ENCODE measurements at places on chromosomes 4 and X. TPM values are rescaled to one million over a fixed set of nuclear protein-coding genes. Genes with fewer than 3 reads are reported as not detected.
A peak's percentile ranks its signal among the peaks of the same experiment; 100 is the strongest.

Gene CD40LG
- total RNA-seq = 0.32 TPM

Gene SOX3
- not detected for total RNA-seq

Gene MEPE
- not detected for total RNA-seq

Gene ARHGAP36
- 10.0 TPM for total RNA-seq

Gene UGT2B11
- total RNA-seq = 18.4 TPM

DNA sequence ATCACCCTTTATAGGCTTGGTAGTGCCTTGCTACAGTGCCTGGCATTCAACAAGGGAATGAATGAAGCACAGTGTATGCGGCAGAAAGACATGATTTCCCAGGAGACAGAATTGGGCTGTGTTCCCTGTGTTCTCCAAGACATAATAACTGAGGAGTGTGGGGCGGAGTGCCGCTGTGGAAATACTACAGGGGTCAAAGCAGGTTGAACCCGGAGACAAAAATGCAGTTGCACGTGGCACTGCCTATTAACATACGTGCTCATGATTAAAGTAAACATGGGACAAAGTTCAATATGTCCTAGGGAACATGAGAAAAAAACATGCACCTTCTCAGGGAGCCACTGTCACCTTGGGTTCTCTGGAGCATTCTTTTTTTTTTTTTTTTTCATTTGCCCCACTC, 820.8 kb downstream of the RPA4 start:
- no peaks in the 10 kb centered on the region for H3K27me3 ChIP-seq
- no peak overlapping the region for H3K4me3 ChIP-seq
- H3K36me3 ChIP-seq = no peaks in the 10 kb centered on the region

DNA sequence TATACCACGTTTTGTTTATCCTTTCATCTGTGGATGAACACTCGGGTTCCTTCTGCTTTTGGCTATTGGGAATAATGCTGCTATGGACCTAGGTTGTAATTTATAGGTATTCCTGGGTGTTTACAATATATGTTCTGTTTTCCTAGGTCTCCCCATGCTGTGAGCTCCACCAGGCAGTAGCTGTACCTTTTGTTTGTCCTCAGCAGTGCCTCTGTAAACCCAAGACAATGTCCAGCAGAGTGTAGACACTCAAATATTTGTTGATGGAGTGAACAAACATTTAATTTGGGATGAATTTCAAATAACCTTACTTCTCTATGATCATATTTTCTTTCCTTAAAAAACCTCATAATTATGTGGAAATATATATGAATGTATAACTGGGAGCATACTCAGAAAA, 259.5 kb upstream of the BOD1L1 start:
- no peak for DNase-seq
- no peaks in the 10 kb centered on the region for H3K36me3 ChIP-seq
- peaks cover 6% of the 10 kb centered on the region for H3K4me1 ChIP-seq
- H3K4me3 ChIP-seq = no peak overlapping the region
- H3K27me3 ChIP-seq = no peaks in the 10 kb centered on the region

GRCh38 chr4:4663028-4663427, 121.2 kb upstream of the STX18 start:
- no peaks in the 10 kb centered on the region for H3K36me3 ChIP-seq
- no peaks in the 10 kb centered on the region for H3K4me1 ChIP-seq
- no peak overlapping the region for H3K4me3 ChIP-seq
- no peaks in the 10 kb centered on the region for H3K27me3 ChIP-seq
- no peak overlapping the region for H3K27ac ChIP-seq
- no peak for DNase-seq

- no peak overlapping the region for H3K4me3 ChIP-seq
- H3K4me1 ChIP-seq = no peaks in the 10 kb centered on the region
- no peaks in the 10 kb centered on the region for H3K27me3 ChIP-seq
- no peak for DNase-seq
- no peak overlapping the region for H3K27ac ChIP-seq
- H3K36me3 ChIP-seq = no peaks in the 10 kb centered on the region
Observed at GRCh38 chr4:127686658-127687057, 43.5 kb upstream of the SLC25A31 start.

- no peak overlapping the region for H3K4me3 ChIP-seq
- no peak for DNase-seq
- H3K27me3 ChIP-seq = no peaks in the 10 kb centered on the region
- no peak overlapping the region for H3K27ac ChIP-seq
Observed at GRCh38 chr4:143554728-143555597, 41.5 kb downstream of the SMARCA5 start.

GRCh38 chrX:85303544-85303943, 59.8 kb downstream of the ZNF711 start:
- H3K4me1 ChIP-seq = no peaks in the 10 kb centered on the region
- H3K27ac ChIP-seq = no peak overlapping the region
- no peak overlapping the region for H3K4me3 ChIP-seq
- H3K36me3 ChIP-seq = no peaks in the 10 kb centered on the region
- H3K27me3 ChIP-seq = peaks cover 4% of the 10 kb centered on the region

- no peaks in the 10 kb centered on the region for H3K27me3 ChIP-seq
- no peak overlapping the region for H3K27ac ChIP-seq
- no peaks in the 10 kb centered on the region for H3K4me1 ChIP-seq
- H3K4me3 ChIP-seq = no peak overlapping the region
- H3K36me3 ChIP-seq = no peaks in the 10 kb centered on the region
Observed at GRCh38 chrX:101394372-101394771, 3.6 kb downstream of the RPL36A start.

GRCh38 chr4:18931643-18932377, 910.3 kb upstream of the LCORL start:
- H3K36me3 ChIP-seq = no peaks in the 10 kb centered on the region
- no peak overlapping the region for H3K27ac ChIP-seq
- no peak overlapping the region for H3K4me3 ChIP-seq

DNA sequence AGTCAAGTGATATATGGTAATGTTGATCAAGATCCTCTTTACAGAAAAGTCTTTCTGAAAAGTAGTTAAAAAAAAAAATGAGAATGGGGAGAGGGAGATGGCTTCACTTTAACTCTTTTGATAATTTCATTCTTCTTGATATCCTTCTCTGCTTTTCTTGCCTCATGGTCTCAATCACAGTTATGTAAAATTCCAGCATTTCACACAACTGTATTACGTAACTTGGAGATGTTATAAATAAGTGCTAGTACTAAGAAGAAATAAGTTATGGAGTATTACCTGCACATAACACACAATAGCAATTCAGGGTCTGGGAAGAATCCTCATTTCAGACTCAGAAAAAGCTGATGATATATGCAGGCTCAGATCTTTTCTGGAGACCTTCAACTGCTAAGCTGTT, 22.0 kb downstream of the RUFY3 start:
- no peaks in the 10 kb centered on the region for H3K36me3 ChIP-seq
- H3K4me3 ChIP-seq = no peak overlapping the region
- no peak overlapping the region for H3K27ac ChIP-seq
- peaks cover 8% of the 10 kb centered on the region for H3K4me1 ChIP-seq

DNA sequence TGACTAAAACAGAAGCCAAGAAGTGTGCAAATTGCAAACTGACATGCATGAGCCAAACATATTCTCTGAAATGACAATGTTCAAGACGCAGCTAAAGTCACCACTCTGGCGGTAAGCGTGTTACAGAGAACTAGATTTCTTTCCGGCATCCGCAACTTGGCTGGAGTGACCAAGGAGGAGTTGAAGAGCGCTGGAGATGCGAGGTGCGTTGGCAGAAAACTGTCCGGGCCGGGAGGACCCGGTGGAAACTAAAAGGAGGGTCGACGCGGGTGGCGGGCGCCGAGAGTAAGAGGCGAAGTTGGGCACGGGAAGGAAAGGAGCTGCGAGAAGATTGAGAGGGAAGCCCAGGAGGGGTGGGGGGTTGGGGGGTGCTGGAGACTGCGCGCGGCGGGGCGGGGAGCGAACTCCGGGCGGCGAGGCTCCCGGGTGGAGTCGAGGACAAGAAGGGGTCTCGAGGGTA, 807 bp downstream of the SEL1L3 start:
- H3K36me3 ChIP-seq = no peaks in the 10 kb centered on the region
- DNase-seq = no peak
- no peaks in the 10 kb centered on the region for H3K4me1 ChIP-seq
- H3K4me3 ChIP-seq = peak overlapping the region; percentile 53
- H3K27ac ChIP-seq = no peak overlapping the region
- H3K27me3 ChIP-seq = no peaks in the 10 kb centered on the region

- no peaks in the 10 kb centered on the region for H3K27me3 ChIP-seq
- H3K4me3 ChIP-seq = no peak overlapping the region
- H3K36me3 ChIP-seq = no peaks in the 10 kb centered on the region
- no peaks in the 10 kb centered on the region for H3K4me1 ChIP-seq
Observed at GRCh38 chr4:186792728-186793366, 69.2 kb upstream of the FAT1 start.
